Smooth muscle cell of the brain vasculature (primary cell): ENCODE measurements at places on chromosomes 11 and 22.
A peak's percentile ranks its signal among the peaks of the same experiment; 100 is the strongest.

DNA sequence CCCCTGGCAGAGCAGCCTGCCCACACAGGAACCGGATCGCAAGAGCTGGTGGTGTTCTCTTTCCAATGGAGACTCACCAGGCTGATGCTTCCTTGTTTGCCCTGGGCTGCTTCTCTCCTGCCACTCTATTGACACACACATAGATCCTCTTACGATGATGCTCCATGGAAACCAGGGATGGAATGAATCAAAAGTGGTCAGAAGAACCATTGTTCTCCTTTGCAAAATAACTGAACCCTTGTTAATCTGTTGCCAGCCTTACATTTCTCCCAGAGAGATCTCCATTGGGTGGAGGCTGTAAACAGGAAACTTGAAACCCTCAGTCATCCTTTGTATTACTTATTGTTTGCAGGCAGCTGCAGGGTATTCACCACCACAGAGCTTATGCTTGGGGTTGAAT lies 24.6 kb upstream of the LDLRAD3 start:
- DNase-seq = no peak

DNA sequence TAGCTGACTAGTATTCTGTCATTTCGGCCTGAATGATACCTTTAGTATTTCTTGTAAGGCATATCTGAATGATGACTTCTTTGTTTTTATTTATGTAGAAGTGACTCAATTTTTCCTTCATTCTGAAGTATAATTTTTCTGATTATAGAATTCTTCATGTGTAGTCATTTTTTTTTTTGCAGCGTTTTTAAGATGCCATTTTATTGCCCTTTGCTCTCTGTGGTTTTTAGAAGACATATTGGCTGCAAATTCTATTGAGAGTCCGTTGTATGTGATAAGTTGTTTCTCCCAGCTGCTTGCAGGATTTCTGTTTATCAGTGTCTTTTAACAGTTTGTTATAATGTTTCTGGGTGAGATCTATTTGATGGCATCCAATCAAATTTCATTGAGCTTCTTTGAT lies 1224.8 kb downstream of the JRKL start:
- DNase-seq = no peak

GRCh38 chr11:44557464-44557863 lies 8.0 kb upstream of the CD82 start:
- no peak for DNase-seq

- DNase-seq = no peak
Measured at GRCh38 chr11:97332271-97332670, 942.5 kb downstream of the JRKL start.

DNA sequence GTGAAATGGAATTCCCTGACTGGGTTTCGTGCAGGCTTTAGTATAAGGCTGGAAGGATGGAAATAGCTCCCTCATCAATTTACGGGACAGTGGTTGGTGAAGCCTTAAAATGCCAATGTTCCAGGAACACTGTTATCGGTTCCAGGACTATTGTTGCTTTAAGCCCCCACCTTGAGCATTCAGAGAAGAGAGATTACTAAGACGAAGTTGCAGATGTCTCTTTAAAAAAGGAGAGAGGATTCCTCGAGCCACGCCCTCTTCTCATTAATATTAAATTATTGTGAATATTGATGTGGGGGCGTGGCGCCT lies 195 bp upstream of the CREB3L1 start:
- no peak for DNase-seq

DNA sequence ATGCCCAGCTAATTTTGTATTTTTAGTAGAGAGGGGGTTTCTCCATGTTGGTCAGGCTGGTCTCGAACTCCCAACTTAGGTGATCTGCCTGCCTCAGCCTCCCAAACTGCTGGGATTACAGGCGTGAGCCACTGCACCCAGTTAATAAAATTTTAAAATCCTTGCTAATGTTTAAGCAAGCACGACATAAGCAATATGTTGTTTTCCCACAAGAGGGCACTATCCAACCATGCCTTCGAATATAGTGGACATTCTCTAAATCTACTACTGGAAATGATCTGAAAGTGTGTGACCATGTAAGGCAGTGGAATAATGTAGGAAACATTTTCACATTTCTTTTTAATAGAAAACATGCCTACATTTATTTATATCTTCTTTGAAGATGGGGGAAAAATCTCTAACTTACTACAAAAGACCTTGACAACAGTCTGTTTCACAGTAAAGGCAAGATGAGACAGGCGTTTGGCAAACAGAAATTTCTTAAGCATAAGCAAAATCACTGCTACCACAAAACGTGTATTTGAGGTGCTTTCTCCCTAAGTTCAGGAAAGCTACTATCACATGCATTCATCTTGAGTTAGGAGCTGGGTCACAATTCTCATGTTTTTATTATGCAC lies 38.2 kb downstream of the PITPNB start:
- peak; percentile 63 for DNase-seq

DNA sequence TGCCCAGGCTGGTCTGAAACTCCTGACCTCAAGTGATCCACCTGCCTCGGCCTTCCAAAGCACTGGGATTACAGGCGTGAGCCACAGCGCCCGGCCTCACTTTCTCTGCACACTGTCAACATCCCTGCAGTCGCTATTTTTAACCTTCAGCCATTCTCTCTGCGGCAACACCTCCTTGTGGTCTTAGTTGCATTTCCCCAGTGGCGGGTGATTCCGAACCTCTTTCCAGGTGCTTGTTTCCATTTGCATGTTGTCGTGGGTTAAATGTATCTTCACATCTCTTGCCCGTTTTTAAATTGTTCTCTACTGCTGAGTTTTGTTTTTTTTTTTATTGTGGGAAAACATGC lies 2.2 kb upstream of the SCT start:
- DNase-seq = no peak

DNA sequence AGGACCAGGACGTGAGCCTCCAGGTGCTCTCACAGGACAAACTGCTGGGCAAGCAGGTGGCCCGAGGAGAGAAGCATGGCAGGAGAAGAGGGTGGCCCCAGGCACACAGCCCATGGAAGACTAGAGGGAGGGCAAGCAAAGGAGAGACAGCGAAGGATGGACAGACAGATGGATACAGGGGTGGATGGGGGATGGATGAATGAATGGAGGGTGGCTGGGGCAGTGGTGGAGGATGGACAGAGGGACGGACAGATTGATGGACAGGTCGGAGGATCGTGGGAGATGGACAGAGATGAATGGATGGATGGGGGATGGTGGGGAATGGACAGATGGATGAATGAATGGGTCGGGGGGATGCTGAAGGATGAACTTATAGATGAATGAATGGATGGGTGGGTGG lies 22.7 kb downstream of the ARVCF start:
- no peak for DNase-seq

DNA sequence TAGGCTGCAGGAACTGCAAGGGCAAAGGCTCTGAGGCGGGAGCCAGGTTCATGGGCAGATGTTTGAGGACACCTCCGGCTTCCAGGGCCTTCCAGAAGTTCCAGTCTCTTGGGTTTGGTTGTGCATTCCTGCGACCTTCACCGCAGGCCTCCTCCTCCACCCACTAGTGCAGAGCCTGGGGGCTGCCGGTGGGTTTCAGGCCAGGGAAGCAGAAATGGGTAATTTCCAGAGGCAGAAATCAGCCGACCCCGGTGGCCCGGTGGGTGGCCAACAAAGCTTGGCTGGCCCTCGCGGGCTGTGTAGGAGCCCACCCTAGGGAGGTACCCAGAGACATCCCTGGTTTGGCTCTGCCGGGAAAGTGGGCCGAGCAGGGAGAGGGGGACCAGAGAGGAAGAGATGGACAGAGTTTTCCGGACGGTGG lies 417 bp upstream of the PHETA2 start:
- DNase-seq = no peak

DNA sequence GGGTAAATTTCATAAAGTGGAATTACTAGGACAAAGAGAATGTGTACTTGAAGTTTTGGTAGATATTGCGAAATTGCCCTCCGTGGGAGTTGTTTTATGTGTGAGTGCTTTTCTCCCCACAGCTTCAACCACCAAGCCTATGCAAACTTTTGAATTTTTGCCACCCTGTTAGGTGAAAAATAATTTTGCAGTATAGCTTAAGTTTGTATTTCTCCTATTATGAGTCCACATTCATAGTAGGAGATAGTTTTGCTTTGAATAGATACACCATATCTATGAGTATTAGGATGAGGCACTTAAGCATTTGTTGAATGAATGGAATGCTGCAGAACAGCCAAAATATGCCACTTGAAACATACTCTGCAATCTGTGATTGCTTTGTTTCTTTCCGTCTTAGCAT lies 43.6 kb downstream of the UVRAG start:
- no peak for DNase-seq

- DNase-seq = peak; percentile 20
Measured at GRCh38 chr11:109062445-109062844, 359.5 kb upstream of the C11orf87 start.

DNA sequence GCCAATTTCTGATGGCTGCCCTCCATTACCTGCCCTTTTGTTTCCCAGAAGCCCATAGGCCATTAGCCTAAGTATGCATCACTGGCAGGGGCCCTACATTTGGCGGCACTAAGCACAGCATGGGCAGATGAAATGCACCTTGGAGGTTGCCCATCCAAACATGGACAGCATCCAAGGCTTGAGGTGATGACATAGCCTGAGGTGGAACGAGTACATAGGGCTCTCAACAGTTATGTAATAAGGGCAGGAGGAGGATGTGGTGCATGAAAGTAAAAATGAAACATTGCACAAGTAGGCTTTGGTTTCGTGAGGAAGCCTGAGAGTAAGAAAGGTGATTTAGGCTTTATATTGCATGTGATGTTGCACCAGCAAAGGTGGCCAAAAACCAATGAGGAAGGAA lies 148.1 kb downstream of the FAM76B start:
- no peak for DNase-seq

GRCh38 chr11:24683583-24683982 lies 186.7 kb downstream of the LUZP2 start:
- no peak for DNase-seq

GRCh38 chr11:118238421-118238820 lies 13.6 kb upstream of the JAML start:
- DNase-seq = no peak

DNA sequence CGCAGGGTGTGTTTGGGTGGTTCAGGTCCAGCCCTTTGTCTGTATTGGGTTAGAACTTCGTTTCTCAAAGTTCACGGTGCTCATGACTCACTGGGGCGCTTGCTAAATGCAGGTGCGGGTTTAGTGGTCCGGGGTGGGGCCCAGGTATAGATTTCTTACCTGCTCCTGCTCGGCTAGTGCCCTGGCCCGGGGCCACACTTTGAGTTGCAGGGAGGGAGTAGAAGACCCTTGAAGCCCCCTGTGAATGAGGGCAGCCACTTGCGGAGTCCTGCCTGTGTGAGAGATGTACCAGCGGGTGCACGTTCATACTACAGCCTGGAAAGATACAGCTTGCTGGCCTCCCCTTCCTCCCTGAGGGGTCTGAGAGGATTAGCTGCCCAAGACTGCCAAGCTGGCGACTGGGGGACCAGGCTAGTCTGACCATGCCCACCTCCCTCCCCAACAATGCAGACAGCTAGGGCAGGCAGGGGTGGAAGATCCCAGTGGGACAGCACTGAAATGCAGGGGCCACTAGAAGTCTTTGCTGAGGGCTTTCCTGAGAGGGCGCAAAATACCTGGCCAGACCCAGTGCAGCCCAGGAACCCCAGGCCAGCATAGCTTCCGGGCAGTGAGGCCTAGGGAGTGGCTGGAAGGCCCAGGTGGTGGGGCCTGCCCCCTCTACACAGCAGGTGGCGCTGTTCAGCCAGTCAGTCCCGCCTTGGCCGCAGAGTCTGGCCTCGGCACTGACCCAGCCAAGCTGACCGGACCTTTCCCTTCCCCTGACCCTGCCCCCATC lies 5.1 kb upstream of the MYRF start:
- DNase-seq = no peak

- DNase-seq = no peak
Measured at GRCh38 chr11:114244726-114245394, 51.3 kb upstream of the NNMT start.

DNA sequence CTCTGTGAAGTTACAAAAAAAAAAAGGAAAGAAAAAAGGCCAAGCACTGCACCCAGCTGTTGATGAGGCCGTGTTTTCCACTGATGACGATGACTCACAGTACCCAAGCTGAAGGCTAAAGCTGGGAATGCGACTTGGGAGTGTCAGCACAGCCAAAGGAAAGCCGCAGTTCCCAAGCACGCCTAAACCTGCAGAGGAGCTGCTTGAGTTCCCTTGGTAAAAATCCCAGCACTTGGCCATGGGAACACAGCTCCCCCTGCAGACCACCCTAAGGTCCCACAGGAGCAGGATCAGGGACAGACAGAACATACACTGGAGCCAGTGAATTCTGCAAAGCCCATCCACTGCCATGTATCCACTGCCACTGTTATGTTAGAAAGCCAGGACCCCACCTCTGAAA lies 39.9 kb downstream of the SERGEF start:
- DNase-seq = peak; percentile 57

DNA sequence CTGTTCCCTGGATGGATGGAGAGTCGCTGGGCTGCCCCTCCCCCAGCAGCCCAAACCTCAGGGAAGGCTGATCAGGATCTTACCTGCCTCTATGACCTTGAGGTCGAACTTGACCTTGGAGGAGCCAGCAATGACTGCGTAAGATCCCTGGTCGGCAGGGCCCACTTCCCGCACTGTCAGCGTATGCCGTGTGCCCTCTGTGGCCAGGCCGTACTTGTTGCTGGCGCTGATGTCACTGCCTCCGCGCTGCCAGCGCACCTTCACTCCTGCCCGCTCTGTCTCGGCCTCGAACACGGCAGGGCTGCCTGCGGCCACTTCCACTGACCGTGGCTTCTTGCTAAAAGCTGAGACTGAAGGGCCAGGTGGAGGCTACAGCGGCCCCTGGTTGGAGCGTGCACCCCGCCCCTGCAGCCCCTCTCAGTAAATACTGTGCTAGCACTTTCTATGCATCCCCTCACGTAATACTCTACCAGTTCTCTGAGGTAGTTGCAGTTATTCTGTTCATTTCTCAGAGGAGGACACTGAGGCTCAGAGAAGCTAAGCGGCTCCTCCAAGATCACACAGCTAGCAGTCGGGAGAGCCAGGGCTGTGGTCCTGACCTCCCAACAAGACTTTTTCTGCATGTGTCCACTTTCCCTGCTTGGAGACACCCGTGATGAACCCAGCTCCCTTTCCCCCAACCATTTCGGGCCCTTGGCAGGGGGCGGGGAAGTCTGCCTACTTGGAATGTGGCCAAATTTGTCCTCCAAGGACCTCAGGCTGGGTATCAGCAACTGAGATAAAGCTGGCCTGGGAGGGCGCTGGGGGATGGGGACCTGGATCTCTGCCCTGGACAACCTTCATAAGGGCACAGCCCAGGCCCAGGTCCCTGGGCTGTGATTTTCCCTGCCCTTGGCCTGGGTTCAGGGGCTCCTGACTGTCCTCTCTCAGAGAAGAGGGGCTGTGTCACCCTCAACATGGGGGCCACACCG lies 1.1 kb downstream of the MYBPC3 start:
- DNase-seq = no peak
